ENCODE measurements at places on chromosomes 2 and 18.

GRCh38 chr18:74534150-74534969 lies at the start of gene CNDP1:
Gene CNDP1, plus strand, starts transcription at chr18:74534500. Its CDS starts 168 bp downstream, at chr18:74534668.
- no peak for DNase-seq

DNA sequence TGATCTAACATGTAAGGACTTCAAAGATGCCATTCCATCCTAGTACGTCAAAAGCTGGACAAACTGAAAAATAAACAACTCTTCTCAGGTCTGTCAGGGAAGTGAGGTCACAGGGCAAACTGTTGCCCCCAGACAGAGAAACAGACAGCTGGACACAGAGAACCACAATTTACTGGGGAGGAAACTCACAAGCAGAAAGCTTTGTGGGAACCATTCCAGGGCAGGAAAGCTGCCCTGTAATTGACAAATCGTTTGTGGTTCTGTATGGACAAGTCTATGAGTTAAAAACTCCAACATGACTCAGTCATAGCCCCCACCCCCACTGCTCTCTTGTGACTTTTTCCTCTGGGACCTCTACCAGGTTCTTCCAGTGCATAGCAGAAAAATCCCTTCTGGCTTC lies 28.4 kb downstream of the MCEE start:
- DNase-seq: no peak

DNA sequence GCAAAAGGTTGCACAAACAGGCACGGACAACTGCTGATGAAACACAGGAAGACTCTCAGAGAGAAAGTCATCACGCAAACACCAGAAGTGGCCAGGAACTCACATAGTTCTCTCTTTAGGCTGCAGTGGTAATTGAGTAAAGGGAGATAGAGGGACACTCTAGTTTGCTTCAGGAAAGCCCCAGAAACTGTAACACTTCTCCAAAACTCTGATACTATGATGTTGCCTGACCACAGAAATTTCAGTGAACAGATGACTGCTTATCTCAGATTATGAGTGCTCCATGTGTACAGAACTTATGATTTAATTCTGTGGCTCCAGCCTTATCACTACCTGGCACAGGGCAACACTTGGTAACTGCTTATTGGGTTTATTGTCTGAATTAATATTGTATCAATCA lies 311.5 kb upstream of the GYPC start:
- DNase-seq: no peak

DNA sequence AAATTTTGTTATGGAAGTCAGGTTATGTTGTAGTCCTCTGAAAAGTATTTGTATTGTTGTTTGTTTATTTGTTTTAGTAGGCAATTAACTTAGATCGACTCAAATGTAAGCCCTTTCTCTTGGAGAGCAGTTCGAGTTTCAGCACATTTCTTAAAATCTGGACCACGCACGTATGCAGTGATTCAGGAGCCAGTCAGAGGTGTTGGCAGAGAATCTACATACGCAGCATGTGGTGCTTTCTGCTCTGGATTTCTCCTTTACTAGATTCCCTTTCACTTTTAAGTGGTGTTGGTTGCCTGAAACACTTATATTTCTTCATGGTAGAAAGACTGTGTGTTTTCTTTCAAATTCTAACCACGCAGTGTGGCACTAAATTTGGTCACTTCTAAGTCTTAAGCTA lies 773.9 kb upstream of the LRATD1 start:
- DNase-seq: no peak

DNA sequence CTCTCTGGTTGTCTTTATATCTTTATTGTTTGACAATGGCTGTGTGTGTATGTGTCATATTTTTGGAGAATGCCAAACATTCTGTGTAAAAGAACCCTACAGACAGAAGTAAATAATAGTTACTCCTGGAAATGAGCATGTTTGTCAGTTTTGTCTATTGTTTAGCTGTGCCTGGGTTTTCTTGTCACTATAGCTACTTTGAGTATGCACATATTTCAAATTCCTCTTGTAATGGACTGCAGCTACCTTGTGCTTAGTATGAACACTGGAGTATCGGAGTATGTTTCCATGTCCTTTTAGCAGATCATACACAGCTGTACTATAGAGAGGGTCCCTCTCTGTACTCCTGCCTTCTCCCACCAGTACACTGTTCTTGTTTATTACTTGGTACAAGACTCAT lies 58.0 kb upstream of the DOCK10 start:
- DNase-seq: no peak

- DNase-seq: no peak
Observed at GRCh38 chr2:88660622-88661021, 30.9 kb upstream of the RPIA start.

- no peak for DNase-seq
Observed at GRCh38 chr2:38711558-38711957, 39.6 kb downstream of the SRSF7 start.

- no peak for DNase-seq
Observed at GRCh38 chr2:213757525-213757924, 473.3 kb downstream of the SPAG16 start.

DNA sequence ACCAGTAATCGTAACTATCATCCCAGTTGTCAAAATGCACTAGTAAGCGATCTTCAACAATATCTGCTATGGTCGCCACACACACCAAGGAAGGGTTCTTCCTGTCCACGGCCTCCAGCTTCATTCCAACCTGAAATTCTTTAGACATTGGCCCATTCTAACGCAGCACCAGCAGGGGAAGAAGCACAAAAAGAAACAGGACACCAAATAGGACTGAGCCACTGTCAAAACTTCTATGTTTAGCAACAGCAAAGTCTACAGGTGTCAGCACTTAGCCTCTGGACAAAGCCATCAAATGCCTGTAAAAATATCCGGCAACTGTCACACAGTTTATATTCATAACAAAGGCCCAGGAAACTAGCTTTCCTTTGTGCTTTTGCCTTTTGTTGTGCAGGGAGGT lies 175.0 kb downstream of the L3MBTL4 start:
- DNase-seq: no peak

GRCh38 chr2:101569886-101570520 lies 95.1 kb upstream of the RFX8 start:
- DNase-seq: no peak

DNA sequence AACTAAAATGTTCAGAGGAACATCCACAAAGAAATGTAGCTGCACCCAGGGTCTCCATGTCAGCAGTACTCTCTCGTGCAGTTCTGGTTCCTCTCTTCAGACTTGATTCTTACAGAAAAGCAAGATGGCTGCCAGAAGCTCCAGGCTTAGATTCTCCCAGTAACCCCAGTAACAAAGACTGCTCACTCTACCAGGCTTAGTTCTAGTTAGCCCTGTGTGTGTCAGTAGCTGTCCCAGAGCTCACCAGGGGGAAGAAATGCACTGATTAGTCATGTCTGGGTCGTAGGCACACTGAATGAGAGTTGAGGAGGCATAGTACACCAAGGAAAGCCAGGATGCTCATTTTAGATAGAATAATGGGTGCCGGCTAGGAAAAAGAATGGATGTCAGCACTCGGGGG lies 395.0 kb upstream of the NRP2 start:
- DNase-seq: no peak

DNA sequence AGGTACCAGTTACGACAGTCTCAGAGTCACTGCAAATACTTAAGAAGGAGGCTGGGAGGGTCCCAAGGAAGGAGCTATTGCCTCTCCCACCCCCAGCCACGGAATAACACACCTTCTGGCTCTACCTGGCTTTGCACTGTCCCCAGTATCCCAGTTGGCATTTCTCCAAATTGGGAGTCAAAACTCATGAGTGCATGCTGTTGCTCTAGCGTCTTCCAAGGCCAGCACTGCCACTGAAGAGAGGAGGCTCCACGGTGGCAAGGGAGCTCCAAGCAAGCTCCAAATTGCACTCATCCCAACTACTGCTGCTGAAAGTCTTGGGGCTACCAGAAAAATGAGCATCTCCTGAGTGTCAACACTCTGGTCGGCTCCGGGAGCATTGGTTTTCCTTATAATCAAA lies 1.6 kb downstream of the SCTR start:
- DNase-seq: no peak

DNA sequence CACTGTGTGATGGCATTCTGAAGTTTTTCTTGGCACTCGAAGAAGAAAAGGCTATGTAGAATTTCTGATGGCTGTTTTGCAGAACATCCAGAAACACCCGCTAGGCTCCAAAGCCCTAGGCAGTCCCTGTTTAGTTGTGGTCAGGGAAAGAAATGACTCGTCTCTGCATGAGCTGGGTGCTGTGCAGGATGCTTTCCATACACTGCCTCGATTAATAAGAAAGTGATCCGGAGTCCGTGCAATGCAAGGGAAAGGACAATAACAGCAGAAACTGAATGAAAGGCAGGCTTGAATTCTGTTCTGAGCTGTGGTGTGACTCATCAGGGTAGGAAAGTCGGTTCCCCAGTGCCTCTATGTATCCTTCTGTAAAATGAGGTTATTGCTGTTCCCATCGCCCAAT lies 18.7 kb downstream of the MAPRE3 start:
- DNase-seq: no peak

DNA sequence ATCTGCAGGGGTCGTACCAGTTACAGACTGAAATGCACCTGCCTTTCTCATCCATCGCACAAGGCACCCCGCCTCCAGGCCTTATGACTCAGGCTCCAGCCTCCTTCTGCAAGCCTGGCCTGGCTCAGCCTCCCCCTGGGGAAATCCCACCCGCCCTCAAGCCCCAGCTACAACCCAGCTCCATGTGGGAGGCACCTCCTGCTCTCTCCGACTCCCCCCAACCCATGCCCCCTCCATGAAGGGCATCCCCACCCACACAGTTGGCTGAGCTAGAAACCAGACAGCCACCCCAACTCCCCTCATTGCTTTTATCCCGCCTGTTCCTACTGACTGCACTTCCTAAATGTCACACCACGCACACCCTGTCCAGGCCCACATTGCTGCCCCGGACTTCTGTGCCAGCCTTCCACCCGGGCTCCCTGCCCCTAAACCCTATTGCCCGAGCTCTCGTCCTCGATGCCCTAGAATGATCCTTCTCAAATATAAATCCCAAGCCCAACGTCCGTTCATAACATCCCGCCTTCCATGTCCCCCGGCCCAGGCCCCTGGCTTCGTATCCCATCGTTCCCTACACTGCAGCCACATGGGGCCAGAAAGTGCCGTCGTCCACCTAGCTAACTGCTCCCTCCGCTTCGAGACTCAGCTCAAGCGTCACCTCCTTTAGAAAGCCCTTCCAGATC lies 9.9 kb downstream of the DNMT3A start:
- DNase-seq: no peak

DNA sequence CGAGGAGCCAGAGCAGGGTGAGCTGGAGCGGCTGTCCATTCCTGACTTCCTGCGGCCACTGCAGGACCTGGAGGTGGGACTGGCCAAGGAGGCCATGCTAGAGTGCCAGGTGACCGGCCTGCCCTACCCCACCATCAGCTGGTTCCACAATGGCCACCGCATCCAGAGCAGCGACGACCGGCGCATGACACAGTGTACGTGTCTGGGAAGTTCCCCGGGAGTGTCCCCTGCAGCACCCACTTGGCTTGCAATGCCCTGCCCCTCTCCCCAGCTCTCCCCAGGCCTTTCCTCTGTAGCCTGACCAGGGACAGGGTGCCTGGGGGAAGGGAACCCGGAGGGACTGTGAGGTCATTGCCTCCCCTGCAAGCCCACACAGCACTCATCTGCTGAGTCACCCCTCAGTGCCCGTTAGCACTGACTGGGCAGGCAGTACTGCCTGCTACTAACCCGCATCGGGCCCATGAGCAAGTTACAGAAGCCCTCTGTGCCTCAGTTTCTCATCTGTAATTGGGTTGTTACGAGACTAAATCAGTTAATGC lies 29.4 kb upstream of the GMPPA start:
- no peak for DNase-seq

GRCh38 chr2:152573168-152573567 lies 144.1 kb downstream of the PRPF40A start:
- no peak for DNase-seq

DNA sequence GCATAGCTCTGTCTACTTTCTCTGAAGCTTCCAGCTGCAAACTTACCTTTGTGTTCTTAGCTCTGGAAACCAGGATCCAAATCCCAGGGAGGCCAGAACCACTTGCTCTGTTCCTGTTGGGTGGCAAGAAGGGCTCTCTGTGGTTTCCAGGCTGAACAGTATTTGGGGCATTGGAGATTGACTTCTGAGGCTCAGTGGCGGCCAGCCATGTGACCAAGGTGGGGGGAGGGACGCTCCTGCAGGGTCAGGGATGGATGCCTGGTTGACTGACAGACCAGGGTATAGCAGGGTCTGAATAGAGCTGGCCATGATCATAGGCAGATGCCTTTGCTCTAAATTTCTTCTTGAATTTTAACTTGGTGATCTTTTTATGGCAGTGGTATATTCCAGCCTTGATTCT lies 15.1 kb downstream of the SLC4A5 start:
- DNase-seq: no peak

- no peak for DNase-seq
Observed at GRCh38 chr2:856456-856855, 94.2 kb upstream of the SNTG2 start.

- no peak for DNase-seq
Observed at GRCh38 chr2:221156062-221156734, 415.9 kb downstream of the EPHA4 start.

- DNase-seq: no peak
Observed at GRCh38 chr2:54422072-54422581, 34.0 kb upstream of the SPTBN1 start.

GRCh38 chr2:207135340-207135739 lies 30.4 kb downstream of the KLF7 start:
- no peak for DNase-seq

- no peak for DNase-seq
Observed at GRCh38 chr2:122236152-122236874, 480.9 kb downstream of the TSN start.

GRCh38 chr2:126905991-126906390 lies 7.3 kb downstream of the TEX51 start:
- no peak for DNase-seq

DNA sequence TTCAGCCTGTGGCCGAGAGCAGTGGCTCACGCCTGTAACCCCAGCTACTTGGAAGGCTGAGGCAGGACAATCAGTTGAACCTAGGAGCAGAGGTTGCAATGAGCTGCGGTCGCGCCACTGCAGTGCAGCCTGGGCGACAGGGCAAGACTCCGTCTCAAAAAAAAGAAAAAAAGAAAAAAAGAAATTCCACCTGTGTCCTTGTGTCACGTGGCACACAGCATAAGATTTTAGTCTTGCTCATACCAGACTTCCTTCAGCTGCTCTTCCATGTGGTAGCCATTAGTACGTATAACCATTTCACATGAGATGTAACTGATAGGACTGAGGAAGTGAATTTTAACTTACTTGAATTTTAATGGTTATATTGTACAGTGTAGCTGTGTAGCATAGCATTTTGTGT lies 4.0 kb downstream of the NOP58 start:
- DNase-seq: no peak

Data from omental fat pad (tissue), 4 donors.